Activated gamma-delta T cell treated with anti-CD3 and anti-CD28 coated beads, Interleukin-2, amount 50 U/mL, for 16 hours (primary cell): ENCODE measurements at places on chromosomes 2 and 18.

DNA sequence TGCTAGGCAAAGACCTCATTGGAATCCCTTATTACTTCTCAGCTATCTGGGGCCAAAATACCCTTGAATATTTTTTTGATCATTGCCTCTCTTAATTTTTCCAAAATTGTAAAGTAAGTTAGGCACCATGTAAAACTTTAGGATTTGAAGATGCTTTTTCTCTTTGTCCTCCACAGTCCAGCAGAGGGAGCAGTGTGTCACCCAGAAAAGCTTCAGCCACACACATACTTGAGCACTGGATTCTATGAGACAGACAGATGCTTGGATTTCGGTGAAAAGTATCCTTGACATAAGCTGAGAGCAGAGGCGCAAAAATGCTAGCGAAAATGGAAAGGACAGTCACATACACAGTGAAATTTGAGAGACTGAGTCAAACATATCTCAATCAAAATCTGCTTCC is 74.7 kb upstream of the KCNJ3 start:
- DNase-seq, result no peak

GRCh38 chr2:234858145-234858544 is 93.7 kb upstream of the SH3BP4 start:
- no peak for DNase-seq

GRCh38 chr2:10772868-10773215 is 39.7 kb downstream of the PDIA6 start:
- DNase-seq, result no peak

DNA sequence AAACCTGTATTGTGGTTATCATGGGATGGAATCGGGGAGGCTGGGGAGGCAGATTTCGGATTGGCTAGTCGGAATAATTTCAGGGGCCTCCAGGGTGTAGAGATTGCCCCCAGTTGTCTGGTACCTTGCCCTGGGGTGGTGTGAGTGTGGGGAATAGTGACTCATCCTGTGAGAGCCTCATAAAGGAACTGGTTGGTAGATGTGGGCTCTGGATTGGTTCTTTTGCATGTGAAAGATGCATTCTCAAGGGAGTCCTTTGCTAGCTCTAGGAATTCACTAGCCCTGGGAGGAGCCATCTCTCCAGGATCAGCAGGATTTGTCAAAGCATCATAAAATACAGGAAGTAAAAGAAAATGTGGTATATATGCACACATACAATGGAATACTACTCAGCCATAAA is 331.6 kb downstream of the SETBP1 start:
- no peak for DNase-seq

- no peak for DNase-seq
Observed at GRCh38 chr2:177474998-177475397, 82.4 kb downstream of the AGPS start.

GRCh38 chr2:236122236-236122635 is 46.0 kb downstream of the GBX2 start:
- DNase-seq, result no peak

DNA sequence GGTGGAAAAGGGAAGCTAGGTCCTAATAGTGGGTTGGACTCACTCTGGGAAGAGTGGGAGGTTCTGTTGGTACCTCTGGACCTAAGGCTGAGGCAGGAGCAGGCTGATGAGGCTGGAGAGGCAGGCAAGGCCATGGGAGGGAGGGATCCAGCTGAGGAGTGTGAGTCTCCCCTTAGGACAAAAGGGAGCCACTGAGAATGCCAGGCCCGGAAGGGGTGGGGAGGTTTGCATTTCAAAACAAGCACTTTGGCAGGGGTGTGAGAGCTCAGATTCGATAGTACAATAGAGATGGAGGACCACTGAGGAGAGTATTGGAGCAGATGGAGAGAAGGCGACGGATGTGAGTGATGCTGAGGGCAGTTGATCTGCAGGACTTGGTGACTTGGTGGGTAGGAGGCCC is 132.1 kb upstream of the CAPN13 start:
- no peak for DNase-seq

GRCh38 chr18:9653390-9653789 is 39.0 kb upstream of the PPP4R1 start:
- DNase-seq, result no peak

DNA sequence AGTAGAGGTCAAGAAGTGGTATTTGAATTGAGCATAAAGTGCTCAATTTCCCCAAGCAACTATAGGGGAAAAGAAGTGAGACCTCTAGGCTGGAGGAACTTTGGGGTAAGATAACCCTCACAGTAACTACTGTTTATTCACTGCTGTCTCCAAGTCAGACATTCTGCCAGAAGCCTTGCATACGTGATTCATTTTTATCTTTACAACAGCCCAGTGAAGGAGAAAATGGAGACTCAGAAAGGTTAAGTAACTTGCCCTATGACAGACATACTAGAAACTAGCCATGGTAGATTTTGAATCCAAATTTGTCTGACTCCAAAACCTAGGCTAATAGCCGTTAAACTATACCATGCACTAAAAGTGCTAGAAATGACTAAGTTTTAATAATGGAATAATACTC is 28.4 kb downstream of the DNAJC10 start:
- no peak for DNase-seq

DNA sequence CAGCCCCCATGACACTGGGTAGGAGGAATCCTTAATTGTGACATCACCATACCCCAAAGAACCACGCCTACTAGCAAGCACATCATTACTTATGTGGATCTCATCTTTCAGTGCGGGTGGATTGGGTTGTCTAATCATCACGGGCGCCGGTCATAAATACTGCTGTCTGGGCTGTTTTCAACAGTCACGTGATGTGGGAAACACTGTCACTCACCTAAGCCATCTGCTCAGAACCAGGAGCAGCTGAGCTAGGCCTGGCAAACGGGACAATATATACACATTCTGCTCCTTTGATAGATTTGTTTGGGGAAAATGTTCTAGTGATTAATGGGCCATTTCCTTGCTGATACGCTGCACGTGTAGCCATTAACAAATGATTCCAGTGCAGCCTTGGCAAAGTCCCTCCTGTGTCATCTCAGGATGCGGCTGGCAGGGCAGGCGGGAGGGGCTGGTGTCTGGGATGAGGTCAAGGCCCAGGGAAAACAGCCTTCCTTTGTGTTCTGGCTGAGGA is 145.9 kb upstream of the COPS8 start:
- DNase-seq, result no peak

DNA sequence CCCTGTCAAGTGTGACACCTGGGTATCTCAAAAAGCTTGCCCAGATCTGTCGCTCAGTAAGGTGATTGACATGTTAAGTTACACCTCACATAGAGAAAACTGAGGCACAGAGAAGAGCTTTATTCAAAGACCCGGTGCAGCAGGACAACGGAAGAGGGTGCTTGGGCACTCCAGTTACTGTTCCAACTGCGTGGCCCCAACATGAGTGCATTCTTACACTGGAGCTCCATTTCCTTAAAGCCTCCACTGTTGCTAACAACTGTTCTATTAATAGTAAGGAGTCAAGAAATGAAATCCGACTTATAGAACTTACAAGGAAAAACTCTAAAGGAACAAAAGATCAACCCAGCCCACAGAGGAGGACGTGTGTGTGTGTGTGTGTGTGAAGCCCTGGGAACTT is 54.8 kb upstream of the REV1 start:
- DNase-seq, result no peak

DNA sequence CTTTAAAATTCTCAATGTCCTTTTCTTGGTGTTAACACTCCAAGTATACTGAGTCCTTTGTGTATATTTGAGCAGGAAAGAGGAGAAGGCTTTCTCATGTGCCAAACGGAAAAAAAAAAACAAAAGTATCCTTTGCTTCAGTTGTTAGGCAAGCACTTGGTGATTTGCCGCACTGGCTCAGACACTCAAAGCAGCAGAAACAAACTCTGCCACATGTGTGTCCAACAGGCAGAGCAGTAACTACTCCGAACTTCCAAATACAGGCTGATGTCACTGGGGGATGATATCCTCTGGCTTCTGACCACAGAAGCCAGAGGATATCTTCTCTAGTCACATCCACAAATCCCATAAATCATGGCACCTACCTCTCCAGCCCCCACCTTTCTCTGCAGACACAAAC is 108.0 kb upstream of the SALL3 start:
- no peak for DNase-seq

GRCh38 chr2:43459446-43460173 is 136.2 kb downstream of the THADA start:
- no peak for DNase-seq

DNA sequence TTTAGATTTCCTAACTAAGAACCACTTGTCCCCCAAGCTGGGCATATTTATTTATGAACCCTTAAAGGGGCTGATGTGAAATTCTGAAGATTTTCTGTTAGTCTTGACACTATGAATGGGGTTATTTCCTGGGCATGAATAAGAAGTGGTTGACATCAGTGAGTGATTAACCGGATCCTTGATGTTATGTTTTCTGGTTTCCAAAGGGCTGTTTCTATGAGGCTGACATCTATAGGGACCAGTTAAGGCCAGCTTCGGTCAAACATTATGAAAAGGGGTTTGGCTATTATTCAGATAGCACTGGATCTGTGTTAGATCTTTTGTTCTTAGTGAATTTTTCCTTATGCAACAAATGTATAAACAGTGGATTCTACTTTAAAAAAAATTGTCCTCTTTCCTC is 443.7 kb upstream of the SPRED2 start:
- DNase-seq, result no peak

- no peak for DNase-seq
Observed at GRCh38 chr2:45171136-45171501, 161.9 kb upstream of the SIX2 start.
